Hepatic stellate cell (primary cell): ENCODE measurements at places on chromosomes 12 and 14.

GRCh38 chr14:106872611-106873446 is 1346.4 kb downstream of the TMEM121 start:
- DNase-seq = no peak

DNA sequence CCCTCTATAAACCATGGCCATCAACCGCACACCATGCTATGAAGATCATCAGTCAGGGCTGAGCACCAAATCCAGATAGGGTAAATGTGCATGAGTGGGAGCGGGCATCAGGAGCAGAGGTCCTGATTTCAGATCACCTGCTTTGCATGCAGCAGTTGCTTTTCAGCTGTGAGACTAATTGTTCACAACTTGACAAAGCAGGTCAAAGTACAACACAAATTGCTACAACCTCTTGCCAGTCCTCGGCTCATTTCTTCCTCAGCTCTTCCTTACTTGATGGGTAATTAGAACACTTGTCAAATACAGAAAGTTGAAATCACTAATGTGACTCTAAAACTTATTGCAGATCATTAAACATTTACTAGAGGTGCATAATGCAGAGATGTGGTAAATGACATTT is 171.6 kb downstream of the PPM1H start:
- no peak for DNase-seq

- DNase-seq = no peak
Observed at GRCh38 chr14:24556756-24557155, 19.3 kb downstream of the CTSG start.

- DNase-seq = no peak
Observed at GRCh38 chr12:113940357-113941207, 25.5 kb downstream of the RBM19 start.

- DNase-seq = no peak
Observed at GRCh38 chr14:32481707-32482106, 152.6 kb downstream of the AKAP6 start.

- no peak for DNase-seq
Observed at GRCh38 chr14:83798421-83798820, 1731.5 kb upstream of the FLRT2 start.

DNA sequence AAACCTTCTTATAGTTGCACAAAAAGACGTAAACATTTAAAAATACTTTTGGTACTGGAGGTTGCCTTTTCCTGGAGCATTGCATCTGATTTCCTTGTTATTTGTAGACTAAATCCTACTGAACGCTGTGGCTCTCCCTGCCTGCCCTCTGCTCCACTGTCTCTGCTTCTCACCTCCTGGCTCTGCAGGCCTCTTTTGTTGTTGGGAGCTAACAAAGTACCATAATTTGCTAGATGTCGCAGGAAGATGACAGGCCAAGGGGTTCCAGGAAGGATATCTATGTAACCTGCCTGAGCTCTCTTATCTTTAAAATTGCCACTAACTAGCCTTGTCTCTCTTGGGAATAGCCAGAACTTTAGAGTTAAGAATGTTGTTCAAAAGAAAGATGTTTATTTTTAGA is 21.4 kb downstream of the SYNE2 start:
- DNase-seq = no peak

- peak; percentile 72 for DNase-seq
Observed at GRCh38 chr12:106226884-106227640, 20.8 kb downstream of the CKAP4 start.

- DNase-seq = no peak
Observed at GRCh38 chr12:6688543-6688998, 604 bp downstream of the ZNF384 start.

GRCh38 chr12:18479256-18479655 is 217.9 kb downstream of the PIK3C2G start:
- no peak for DNase-seq

- DNase-seq = peak; percentile 74
Observed at GRCh38 chr12:131827961-131828534, at the start of gene MMP17. Gene MMP17 (plus strand): TSS chr12:131828393. CDS start chr12:131828495, 102 bp downstream.

GRCh38 chr12:110074089-110074488 is 25.8 kb upstream of the C12orf76 start:
- no peak for DNase-seq

DNA sequence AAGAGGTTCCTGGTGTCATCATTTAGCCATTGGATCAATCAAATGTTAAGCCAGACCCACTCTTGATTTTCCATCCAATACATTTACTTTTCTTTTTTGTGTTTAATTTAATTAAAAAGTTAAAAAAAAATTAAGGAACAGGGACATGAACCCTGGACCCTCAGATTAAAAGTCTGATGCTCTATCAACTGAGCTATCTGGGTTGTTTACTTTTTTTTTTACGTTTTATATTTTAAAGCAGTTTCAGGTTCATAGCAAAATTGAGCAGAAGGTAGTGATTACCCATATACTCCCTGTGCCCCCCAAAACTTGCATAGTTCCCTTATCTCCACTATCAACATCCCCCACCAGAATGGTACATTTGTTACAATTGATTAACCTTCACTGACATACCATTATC is 3.0 kb upstream of the ACOT4 start:
- DNase-seq = no peak

- DNase-seq = no peak
Observed at GRCh38 chr14:21882226-21882625, 208.6 kb upstream of the OR4E1 start.

GRCh38 chr12:130429656-130430505 is 92.2 kb downstream of the PIWIL1 start:
- DNase-seq = no peak

GRCh38 chr12:31318657-31319269 is 7.2 kb downstream of the SINHCAF start:
- no peak for DNase-seq

- DNase-seq = no peak
Observed at GRCh38 chr12:122688291-122688690, 14.9 kb downstream of the HCAR2 start.

- DNase-seq = no peak
Observed at GRCh38 chr14:89331398-89331797, 85.6 kb downstream of the FOXN3 start.

DNA sequence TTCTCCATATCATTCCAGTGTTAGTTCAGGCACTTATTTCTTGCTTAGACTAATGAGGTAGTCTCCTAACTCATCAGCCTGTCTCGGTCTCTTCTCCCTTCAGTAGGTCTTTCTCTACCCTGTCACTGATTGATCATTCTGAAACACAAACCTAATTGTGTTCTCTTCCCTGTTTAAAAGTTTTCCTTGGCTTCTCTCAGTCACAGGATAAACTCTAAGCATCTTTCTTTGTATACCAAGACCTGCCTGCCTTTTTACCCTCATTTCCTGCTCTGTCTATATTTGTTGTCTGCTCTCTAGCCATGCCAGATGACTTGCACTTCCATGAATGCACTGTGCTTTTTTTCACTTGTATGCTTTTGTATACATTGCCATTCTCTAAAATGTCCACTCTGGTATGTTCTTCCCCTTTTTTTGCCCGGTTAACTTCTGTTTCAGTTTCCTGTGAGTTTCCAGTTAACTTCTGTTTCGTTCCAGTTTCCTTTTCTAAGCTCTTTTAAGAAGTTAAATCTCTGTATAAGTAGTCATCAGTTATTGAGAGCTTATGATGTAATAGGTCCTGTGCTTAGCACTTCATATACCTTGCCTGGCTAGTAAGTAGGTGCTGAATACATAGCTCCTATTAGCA is 12.8 kb downstream of the DIP2B start:
- DNase-seq = peak; percentile 42

- DNase-seq = no peak
Observed at GRCh38 chr12:48125985-48126384, 6.8 kb downstream of the PFKM start.

- DNase-seq = peak; percentile 83
Observed at GRCh38 chr14:93970965-93971634, 5.3 kb downstream of the ASB2 start.

DNA sequence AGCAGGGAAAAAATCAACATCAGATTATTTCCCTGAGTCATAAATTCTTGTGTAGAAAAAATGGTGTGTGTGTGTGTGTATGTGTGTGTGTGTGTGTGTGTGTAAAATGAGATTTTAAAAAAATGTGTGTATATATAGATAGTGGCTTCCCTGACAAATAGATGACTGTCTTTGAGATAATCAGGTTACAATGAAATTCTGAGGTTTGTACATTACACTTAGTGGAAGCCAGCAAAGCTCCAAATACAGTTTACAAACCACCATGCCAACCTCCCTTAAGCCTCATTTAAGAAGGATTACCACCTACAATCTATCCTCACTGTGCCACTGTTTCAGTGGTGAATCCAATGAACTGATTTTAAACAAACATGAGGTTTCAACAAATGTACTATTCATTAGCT is 93.8 kb downstream of the MED13L start:
- DNase-seq = no peak

DNA sequence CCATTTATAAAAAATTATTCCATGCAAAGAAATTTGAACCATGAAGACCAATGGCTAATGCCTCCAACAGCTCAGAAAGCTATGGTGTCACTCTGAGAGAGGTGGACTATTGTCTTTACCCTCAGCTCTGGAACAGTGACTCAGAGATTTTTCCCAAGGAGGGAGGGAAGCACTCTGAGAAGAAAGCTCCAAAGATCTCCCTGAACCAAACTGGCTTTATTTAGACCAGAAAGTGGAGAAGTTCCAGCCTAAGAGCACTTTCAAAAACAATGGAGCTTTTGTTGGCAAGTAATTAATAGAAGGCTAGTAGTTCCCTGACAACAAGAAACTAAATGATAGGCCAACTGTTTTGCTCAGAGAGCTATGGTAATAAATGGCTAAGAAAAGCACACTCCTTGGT is 599.9 kb upstream of the MDGA2 start:
- no peak for DNase-seq

DNA sequence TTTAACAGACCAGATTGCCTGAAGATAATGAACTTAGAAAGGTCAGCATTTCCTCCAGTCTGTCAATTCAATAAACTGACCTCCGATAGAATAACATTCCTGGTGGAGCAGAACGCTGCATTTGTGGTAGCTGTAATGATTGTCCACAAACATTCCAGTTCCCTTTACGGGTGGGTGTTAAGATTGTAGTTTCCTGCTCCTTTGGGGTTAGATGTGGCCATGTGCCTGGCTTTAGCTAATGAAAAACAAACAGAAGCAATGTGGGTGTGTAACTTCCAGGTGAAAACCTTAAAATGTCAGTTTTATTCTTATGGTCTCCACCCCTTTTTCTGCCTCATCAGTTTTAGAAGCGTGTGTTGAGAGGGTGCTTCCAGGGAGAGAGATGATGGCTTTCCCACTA is 217.3 kb upstream of the CRY1 start:
- DNase-seq = no peak

DNA sequence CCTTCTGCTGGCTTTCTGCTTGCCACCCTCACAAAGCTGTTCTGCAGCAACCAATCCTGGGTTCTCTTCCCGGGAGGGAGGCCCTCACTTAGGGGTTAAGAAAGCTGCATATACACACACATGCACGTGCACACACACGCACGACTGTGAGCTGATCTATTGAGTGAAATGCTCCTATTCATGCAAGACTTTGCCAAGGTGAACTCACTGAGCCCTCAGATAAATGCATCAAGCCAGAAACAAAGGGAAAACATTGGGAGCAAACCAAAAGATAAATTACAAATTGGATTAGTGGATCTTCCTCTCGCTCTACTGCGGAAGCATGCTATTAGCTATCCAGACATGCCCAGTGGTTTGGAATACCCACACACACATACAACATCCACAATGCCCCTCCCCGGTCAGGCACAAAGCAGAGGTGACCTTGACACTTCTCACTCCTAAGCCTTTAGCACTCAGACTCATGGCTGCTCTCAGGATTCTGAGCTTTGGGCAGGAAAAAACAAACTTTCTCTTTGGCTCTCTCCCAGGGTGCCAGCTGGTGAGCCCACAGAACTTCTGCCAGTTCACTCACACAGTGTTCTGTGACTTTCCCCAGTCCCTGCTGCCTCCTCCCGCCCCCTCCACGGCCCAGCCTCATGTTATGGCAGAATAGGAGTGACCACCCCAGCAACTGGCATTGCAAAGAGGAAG is 320.0 kb downstream of the DPF3 start:
- DNase-seq = no peak

- peak; percentile 38 for DNase-seq
Observed at GRCh38 chr12:46459111-46459510, 86.5 kb upstream of the SLC38A2 start.

DNA sequence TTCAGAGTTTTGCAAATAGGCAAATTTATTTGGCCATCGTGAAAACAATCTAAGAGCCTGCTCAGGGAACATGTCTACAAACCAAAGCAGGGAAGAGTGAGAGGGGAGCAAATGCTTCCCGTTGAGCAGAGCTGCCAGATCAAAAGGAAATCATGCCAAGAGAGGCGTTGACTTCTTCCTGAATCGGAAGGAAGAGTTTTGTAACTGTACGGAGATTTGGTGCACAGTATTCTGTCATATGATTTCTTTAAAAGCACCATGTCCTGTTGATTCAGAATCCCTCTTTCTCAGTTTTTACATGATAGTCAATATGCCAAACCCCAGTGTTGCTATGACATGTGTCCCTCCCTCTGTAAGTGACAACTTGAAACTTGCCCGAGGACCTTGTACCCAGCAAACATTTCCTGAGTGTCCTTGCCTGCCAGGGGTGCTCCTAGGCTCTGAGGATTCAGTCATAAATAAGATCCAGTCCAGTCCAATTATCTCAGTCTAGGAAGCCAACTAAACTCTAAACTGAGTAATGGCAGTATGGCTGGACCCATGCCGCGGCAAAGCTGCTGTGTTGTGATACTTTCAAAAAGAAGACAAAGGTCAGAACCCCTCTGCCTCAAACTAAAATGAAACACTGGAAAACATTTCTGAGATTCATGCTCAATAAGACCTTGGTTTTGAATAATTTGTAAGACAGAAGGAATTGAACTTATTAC is 300.1 kb upstream of the FKBP4 start:
- DNase-seq = no peak

- DNase-seq = no peak
Observed at GRCh38 chr12:52643233-52644077, 8.6 kb downstream of the KRT2 start.

DNA sequence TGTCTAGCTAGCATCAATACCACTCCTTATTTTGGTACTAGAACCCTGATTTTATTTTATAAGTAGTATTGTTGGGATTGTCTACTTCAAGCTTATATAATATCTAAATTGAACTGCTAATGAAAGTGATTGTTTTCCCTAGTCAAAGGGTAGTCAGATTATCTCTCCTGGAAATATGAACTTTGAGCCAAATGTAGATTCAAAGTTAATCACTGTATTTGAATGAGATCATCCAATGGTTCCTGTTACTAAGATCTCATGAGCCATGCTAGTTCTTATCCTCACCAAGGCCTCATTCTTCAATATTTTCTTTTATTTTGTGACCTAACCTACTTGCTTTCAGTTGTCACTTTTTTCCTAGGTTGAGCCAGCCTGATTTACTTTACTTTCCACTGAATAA is 276.7 kb downstream of the RASSF9 start:
- DNase-seq = no peak

DNA sequence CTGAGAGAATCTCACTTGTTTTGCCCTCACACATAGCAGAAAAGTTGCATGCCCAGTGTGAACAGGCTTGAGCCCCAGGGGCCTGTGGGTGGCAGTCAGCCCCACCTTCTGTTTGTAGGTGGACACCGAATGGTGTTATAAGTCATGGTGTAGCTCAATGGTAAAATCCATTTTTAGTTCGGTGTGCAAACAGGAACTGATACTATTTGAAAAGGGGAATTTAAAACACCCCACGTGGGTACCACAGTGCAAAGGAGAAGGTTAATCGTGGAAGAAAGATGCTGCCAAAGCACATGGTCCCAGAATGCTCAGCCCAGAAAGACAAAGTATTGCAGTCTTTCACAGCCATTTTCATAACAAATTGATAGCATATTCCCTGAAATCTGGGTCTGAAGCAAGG is 71.8 kb upstream of the GZMB start:
- no peak for DNase-seq
